ENCODE measurements at places on chromosomes 3 and 15. TPM values are rescaled to one million over a fixed set of nuclear protein-coding genes. Genes with fewer than 3 reads are reported as not detected.

The SLC6A11 gene
- total RNA-seq, result 1.2 TPM

GRCh38 chr3:147311716-147312115 is 94.6 kb downstream of the ZIC4 start:
- H3K4me3 ChIP-seq, result no peak overlapping the region
- no peak for DNase-seq
- no peaks in the 10 kb centered on the region for H3K36me3 ChIP-seq
- no peaks in the 10 kb centered on the region for H3K4me1 ChIP-seq
- no peak overlapping the region for H3K27ac ChIP-seq
- H3K27me3 ChIP-seq, result no peaks in the 10 kb centered on the region

GRCh38 chr15:58308742-58309355 is 122.9 kb upstream of the LIPC start:
- no peaks in the 10 kb centered on the region for H3K36me3 ChIP-seq
- H3K27me3 ChIP-seq, result no peaks in the 10 kb centered on the region
- no peak overlapping the region for H3K27ac ChIP-seq

The BCHE gene
- total RNA-seq, result 15.2 TPM

The PLA2G4D gene
- not detected for total RNA-seq

DNA sequence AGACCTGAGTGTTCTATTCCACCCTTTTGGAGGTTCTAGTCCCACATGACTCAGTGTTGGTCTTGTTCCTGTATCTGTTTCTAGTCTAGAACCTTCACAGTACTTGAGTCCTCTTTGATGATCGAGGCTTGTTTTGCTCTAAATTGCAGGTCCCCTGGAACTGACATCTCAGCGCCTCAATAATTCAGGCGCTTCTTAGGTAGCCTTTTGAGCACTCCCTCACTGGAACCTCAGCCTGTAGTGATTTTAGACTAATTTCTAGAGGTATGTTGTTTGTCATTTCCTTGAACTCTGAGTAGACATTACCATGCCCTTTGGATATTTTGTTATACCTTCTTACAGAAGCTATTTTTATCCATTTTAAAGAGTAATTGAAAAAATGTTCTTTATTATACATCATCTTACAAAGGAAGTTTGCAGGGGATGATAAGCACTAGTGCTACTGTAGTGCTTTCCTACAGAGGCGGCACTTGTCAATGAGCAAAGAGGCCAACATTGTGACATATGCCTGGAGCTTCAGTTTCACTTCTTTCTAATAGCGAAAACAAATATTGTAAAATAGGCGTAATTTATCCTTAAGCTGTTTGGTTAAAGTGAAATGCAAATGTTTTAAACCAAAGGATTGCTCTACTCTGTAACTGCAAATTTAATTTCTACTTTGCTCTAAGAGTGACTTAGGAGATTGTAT is 75.7 kb downstream of the EFL1 start:
- no peaks in the 10 kb centered on the region for H3K27me3 ChIP-seq
- no peak for DNase-seq
- peaks cover 8% of the 10 kb centered on the region for H3K4me1 ChIP-seq
- H3K4me3 ChIP-seq, result no peak overlapping the region
- H3K36me3 ChIP-seq, result peaks cover 7% of the 10 kb centered on the region
- H3K27ac ChIP-seq, result no peak overlapping the region

The GP5 gene
- total RNA-seq, result 0.03 TPM

DNA sequence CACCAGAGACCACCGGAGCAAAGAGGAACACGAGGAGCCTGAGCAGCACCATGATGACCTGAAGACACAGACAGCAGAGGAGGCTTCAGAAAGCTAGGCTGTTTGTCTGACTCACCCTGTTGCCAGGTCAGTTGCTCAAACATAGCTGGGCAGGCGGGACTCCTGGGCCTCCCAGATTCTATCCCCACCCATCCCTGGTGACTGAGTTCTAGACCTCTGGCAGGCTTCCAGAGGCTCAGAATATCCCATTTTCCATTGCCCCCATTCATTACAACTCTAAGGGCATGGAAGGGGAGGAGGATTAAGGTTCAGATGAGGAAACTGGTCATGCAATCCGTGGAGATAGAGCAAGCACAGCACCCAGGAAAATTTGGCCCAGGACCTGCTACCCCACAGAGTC is at the start of gene CDHR4:
TSS of gene CDHR4 (minus strand) at position 113 of the 400 bp plus-strand sequence. CDS start at position 52, 61 bp downstream.
- H3K4me3 ChIP-seq, result no peak within 1 kb of the TSS
- H3K27me3 ChIP-seq, result peaks cover 33% of the 10 kb centered on the region
- H3K27ac ChIP-seq, result no peak within 1 kb of the TSS
- peaks cover 8% of the 10 kb centered on the region for H3K4me1 ChIP-seq
- no peaks in the 10 kb centered on the region for H3K36me3 ChIP-seq

- H3K36me3 ChIP-seq, result no peaks in the 10 kb centered on the region
- DNase-seq, result no peak
- H3K27me3 ChIP-seq, result no peaks in the 10 kb centered on the region
- H3K4me1 ChIP-seq, result no peaks in the 10 kb centered on the region
Observed at GRCh38 chr3:69791106-69791505, 51.8 kb downstream of the MITF start.

GRCh38 chr3:44981751-44982150 is 5.7 kb downstream of the EXOSC7 start:
- peaks cover 8% of the 10 kb centered on the region for H3K4me1 ChIP-seq
- no peak for DNase-seq
- H3K36me3 ChIP-seq, result no peaks in the 10 kb centered on the region
- no peaks in the 10 kb centered on the region for H3K27me3 ChIP-seq
- H3K4me3 ChIP-seq, result no peak overlapping the region
- H3K27ac ChIP-seq, result no peak overlapping the region

DNA sequence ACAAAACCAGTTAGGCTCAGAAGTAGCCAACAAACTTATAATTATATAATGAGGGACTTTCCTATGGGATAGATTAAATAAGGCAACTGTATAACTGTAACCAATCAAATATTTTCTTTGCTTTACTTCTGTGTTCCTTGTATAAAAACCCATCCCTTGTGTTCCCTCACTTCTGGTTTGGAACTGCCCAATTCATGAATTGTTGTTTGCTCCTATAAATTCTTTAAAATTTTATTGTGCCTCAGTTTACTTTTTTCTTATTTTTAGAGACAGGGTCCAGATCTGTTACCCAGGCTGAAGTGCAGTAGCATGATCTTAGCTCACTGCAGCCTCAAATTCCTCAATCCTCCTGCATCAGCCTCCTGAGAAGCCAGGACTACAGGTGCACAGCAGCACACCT is 155.7 kb downstream of the SMAD6 start:
- DNase-seq, result no peak
- no peaks in the 10 kb centered on the region for H3K4me1 ChIP-seq
- H3K4me3 ChIP-seq, result no peak overlapping the region

The B4GALT4 gene
- 47.0 TPM for total RNA-seq

DNA sequence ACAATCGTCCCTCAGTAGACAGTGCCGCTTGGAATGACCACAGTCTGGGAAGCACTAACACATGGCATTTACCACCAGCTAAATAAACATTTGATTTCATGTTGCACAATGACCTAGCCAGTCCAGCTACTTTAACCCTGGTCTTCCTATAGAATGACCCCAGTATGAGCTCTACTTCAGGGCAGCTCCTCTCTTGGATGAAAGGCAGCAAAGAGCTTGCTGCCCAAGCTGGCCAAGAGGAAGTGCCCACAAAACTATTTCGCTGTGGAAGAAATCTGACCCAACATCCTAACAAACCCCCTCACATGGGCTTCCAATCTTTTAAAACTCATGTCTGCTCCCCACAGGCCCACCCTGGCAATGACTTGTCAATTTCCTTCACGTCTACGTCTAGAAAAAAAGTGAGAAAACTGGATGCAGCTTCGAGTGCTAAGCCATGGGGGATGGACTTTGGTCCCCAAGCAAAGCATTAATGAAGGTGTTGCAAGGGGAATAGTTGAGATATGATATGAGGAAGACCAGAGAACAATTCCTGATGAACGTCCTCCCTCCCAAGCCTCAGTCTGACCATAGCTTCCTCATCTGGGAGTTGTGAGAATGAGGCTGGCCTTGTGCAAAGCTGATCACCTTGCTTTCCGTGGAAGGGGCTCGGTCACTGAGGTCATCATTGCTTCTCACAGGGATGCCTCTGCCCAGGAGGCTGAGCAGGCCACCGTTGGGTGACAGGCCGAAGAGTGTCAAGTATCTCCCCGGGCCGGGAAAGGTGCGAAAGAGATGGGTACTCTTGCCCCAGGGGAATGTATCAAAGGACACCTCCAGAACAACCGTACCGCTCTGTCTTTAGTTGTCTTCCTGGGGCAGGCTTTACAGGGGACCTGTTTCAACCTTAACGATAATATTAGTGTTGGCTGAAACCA is 964 bp downstream of the SLC25A20 start:
- H3K36me3 ChIP-seq, result no peaks in the 10 kb centered on the region
- H3K4me1 ChIP-seq, result no peaks in the 10 kb centered on the region
- H3K27ac ChIP-seq, result no peak overlapping the region
- no peak for DNase-seq
- peaks cover 10% of the 10 kb centered on the region for H3K27me3 ChIP-seq
- H3K4me3 ChIP-seq, result peak overlapping the region; percentile 62

DNA sequence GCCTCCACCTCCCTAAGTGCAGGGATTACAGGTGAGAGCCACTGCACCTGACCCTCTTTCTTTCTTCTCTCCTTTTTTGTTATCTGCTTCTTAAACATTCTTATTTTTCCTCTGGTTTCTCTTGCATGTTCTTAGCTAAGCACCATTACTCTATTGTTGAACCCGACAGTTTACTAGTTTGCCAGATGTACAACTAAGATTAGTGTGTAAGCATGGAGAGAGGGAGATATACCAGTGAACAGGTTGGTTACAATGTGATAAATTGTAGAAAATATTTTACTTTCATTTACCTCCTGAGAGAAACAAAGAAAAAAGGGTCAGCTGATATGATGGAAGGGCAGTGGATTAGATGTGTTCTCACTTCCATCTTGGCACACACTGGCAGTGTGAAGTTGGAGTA is 4.9 kb downstream of the HAUS2 start:
- no peak overlapping the region for H3K4me3 ChIP-seq
- no peak for DNase-seq
- no peak overlapping the region for H3K27ac ChIP-seq
- no peaks in the 10 kb centered on the region for H3K36me3 ChIP-seq

The GOLGA6B gene
- not detected for total RNA-seq

DNA sequence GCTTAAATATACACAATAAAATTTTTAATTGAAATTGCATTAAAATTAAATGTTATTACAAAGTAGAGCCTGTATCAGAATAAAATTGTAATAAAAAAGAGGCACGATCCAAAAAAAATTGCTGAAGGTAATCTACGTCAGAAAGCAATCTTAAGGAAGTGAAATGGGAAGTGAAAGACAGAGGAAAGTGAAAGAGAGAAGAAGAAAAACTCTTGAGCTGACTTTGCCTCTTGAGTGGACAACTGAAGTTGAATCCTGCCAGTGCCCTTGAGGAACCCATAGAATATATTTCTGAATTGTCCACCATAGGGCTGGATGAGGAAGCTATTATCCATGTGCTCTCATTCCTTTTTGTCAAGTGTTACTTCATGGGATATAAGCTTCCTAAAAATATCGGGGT is 285.1 kb upstream of the STAC start:
- H3K27me3 ChIP-seq, result no peaks in the 10 kb centered on the region
- DNase-seq, result no peak
- H3K4me1 ChIP-seq, result no peaks in the 10 kb centered on the region
- no peak overlapping the region for H3K27ac ChIP-seq
- H3K4me3 ChIP-seq, result no peak overlapping the region

DNA sequence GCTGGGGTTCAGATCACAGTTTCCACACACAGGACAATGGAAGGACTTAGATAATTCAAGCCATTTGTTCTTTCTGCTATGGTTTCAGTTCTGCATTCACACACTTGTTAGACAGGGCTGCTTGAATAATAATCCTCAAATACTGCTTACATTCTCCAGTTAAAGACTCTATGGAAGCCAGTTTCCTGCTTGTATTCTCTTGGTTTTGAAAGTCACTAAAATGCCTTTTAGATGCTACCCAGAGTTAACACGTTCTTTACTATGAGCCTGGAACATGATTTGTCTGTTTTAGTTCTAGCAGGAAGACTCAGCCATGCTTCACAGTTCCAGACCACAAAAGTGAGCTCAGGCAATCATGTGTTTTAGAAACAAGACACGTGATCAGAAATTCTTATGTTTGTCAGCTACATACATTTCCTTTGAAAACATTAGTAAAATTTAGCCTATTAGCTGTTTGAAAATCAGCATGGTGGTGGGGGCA is 152.4 kb downstream of the LEKR1 start:
- H3K4me3 ChIP-seq, result no peak overlapping the region
- DNase-seq, result no peak
- H3K27ac ChIP-seq, result no peak overlapping the region
- H3K36me3 ChIP-seq, result no peaks in the 10 kb centered on the region
- peaks cover 24% of the 10 kb centered on the region for H3K4me1 ChIP-seq
- H3K27me3 ChIP-seq, result no peaks in the 10 kb centered on the region

The DISP2 gene
- total RNA-seq, result 0.06 TPM

The RETNLB gene
- not detected for total RNA-seq

The CCR8 gene
- total RNA-seq, result not detected

DNA sequence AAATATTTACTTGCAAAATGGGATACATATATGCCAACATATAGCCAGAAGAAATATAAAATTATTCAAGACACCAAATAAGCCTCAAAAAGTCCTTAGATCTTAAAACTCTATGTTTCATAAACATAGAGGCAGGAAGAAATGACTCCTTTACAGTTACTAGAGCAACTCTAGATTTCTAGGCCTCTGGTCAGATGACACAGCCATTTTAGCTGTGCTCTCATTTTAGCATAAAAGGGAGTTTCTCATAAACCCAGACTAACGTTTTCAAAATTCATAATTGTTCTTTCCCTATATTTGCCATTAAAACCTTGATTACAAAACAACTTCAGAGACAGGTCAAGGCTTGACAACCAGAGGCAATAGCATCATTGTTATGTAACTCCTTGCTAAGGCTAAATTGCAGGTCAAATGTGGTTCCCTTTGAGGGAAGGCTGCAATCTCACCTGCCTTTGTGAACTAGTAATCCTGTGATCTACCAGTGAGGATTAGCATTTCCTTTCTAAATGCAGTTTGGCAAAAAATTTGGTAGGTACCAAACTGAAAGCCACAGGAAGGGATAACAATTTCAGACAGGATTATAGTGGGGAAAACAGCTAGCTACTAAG is 8.2 kb downstream of the THOC7 start:
- no peaks in the 10 kb centered on the region for H3K36me3 ChIP-seq
- no peak for DNase-seq
- H3K4me1 ChIP-seq, result no peaks in the 10 kb centered on the region
- H3K27ac ChIP-seq, result no peak overlapping the region

GRCh38 chr15:49415638-49416037 is 7.4 kb upstream of the FGF7 start:
- H3K27me3 ChIP-seq, result no peaks in the 10 kb centered on the region
- H3K27ac ChIP-seq, result no peak overlapping the region
- no peaks in the 10 kb centered on the region for H3K36me3 ChIP-seq
- DNase-seq, result no peak

- no peak for DNase-seq
- H3K36me3 ChIP-seq, result no peaks in the 10 kb centered on the region
- no peaks in the 10 kb centered on the region for H3K27me3 ChIP-seq
Observed at GRCh38 chr15:100651253-100651652, 48.9 kb downstream of the ASB7 start.

All from neural progenitor cell (in vitro differentiated cells).